Activated CD4-positive, alpha-beta T cell treated with anti-CD3 and anti-CD28 coated beads, Interleukin-2, amount 50 U/mL, for 16 hours (primary cell): ENCODE measurements at places on chromosomes 1 and 21.

- no peak for DNase-seq
Measured at GRCh38 chr1:8815582-8816151, 1.8 kb downstream of the RERE start.

- peak; percentile 14 for DNase-seq
Measured at GRCh38 chr1:32464716-32465577, at the start of gene ZBTB8B. Gene ZBTB8B, plus strand, starts transcription at chr1:32465072. Its CDS starts 5,553 bp downstream, at chr1:32470625.

- no peak for DNase-seq
Measured at GRCh38 chr1:111948209-111949171, 41.0 kb downstream of the KCND3 start.

DNA sequence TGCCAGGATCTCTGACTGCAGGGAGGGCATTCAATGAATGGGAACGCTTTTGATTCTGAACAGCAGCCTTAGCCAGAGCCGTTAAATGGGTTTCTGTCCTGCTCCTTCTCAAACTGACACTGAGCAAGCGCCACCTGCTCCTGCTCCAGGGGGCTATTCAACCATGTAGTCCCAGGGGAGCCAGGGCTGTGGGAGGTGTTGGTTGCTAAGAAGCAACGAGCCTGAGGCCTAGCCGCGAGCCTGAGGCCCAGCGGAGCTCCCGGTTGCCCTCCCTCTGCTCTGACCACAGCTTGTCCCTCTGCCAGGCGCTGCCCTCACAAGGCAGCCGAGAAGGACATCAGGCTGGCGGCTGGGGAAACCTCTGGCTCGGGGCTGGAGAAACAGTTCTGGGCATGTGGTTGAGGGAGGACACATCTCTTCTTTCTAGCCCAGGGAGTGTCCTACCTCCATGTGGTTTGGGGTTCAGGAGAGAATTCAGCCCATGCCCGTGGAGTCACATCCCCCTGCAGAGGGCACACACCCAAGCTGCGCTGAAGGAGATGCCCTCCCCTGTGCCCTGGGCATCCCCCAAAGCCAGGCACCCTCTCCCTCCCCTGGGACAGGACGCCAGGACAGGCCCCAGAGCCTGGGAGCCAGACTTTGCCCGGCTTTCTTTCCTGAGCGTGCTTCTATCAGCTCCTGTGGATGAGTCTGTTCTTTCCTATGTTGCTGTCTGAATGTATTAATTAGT is 18.0 kb downstream of the PCP4 start:
- DNase-seq, result no peak

GRCh38 chr1:1826356-1827088 is 48.3 kb upstream of the NADK start:
- DNase-seq, result peak; percentile 12

GRCh38 chr1:33944846-33945245 is 81.0 kb downstream of the HMGB4 start:
- DNase-seq, result no peak

DNA sequence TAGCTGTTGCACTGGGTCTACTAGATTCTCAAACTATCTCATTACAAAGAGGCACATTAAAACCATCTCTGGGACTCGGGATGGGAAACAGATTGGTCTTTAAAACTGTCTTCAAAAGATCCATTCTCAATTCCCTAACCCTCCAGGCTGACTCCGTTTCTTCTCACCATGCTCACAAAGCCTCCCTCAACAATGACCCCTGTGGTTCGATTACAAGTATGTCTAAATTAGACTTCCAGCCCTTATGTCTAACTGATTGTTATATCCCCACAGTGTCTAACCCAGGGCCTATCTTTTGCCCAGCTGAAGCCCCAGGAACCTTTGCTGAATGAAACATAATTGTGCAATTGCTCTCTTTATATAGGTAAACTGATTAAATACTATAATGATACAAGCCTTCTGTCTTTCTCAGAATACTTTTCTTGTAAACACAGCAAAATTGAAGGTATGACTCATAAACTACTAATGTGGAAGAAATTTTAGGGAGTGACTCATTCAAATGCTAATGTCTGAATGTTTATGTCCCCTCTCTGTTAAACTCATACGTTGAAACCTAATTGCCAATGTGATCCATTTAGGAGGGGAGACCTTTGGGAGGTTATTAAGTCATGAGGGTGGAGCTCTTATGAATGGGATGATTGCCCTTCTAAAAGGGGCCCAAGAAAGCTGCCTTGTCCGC is 65.6 kb upstream of the DAB1 start:
- no peak for DNase-seq

GRCh38 chr1:219086956-219087469 is 86.7 kb upstream of the LYPLAL1 start:
- DNase-seq, result no peak

DNA sequence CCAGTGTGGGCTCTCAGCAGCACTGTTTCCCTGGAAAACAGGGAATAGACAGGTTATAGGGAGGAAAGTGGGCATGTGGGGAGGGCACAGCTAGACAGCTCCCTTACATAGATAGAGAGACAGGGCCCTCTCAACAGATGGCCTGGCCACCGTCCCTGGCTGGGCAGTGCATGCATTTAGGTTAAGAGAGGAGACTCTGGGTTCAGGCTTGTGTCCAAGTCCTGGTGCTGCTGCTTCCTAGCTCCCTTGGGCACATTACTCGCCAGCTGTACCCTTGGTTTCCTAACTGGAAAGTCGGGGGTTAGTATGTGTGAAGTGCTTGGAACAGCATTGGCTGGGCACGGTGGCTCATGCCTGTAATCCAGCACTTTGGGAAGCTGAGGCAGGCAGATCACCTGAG is 9.1 kb downstream of the PLOD1 start:
- no peak for DNase-seq

DNA sequence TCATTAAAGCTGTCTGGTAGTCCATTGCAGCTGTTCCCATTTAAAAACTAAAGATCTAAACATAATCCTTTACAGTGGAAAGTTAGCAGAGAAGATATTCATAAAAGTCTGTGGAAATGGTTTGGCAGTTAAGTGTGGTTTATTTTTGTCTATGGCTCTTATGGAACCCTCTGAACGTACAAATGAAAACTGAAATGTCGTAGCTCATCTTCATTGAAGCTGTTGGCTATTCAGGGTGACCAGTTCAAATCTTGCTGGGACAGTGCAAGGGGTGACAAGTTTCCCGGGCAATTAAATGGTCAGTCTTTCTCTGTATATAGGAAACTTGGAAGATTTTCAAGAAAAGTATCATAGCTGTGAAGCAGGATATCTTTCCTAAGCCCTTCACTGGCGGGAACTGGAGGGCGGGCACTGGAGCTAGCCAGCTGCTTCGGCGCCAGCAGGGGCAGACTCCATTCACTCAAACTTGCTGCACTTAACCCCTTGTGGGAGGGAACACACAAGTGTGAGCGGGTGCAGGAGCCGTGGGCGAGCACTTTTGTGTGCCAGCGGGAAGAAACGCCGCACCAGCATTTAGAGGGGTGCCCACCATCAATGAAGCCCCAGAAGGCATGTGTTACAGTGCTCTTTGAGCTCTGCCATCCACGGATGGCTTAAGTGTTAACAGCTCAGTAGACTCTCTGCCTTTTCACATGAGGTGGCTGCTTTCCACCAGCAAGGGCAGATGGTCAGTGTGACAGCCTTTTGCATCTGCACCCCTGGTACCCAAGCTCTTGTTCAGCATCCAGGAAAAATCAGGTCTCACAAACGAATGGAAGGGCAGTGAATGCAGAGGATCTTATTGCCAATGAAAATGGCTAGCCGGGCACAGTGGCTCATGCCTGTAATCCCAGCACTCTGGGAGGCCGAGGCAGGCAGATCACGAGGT is 232.1 kb upstream of the KAZN start:
- no peak for DNase-seq

DNA sequence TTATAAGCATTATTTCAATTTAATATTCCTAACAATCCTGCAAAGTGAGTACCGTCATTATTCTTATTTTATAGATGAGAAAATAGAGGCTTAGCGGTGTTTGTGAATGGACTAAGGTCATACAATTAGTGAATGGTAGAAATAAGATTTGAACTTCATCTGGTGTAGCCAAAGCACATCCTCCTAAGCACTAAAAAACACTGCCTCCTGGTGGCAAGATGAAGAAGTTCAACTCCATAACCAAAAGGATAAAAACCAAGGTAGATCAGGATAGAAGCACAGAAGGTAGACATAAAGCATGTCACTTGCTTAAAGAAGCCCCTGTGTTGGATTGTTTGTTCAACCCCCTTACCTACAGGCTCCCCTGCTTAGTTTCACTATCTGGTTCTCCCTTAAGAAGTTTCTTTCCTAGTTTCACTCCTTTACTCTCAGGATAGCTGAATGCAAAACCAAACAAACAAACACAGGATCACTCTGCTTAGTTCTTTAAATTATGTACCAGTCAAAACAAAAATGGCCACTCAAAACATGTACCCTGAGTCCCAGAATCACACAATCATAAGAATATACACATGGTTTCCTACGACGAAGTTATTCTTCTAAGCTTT is 12.7 kb upstream of the AIM2 start:
- peak; percentile 47 for DNase-seq

GRCh38 chr1:8448911-8449661 is 131.2 kb downstream of the SLC45A1 start:
- no peak for DNase-seq

GRCh38 chr1:10939654-10940450 is 72.6 kb upstream of the TARDBP start:
- peak; percentile 84 for DNase-seq

DNA sequence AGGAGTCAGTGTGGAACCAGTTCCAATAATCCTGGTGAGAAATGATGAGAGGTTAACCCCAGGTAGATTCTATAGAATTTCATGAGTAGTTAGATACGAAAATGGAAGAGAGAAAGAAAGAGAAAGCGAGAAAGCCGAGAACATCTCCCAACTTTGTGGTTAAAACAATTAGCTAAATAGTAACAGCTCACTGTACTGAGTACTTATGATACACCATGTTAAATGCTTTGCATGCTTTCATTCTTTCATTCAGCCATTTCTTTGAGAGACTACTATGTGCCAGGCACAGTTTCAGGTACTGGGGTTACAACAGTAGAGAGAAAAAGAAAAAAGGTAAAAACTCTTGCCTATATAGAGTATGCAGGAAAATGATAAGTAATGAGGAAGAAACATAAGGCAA is 109.7 kb upstream of the SYT6 start:
- peak; percentile 16 for DNase-seq

- DNase-seq, result no peak
Measured at GRCh38 chr1:232011961-232012360, 385.4 kb downstream of the DISC1 start.

- DNase-seq, result no peak
Measured at GRCh38 chr1:14240265-14240664, 358.2 kb upstream of the KAZN start.

DNA sequence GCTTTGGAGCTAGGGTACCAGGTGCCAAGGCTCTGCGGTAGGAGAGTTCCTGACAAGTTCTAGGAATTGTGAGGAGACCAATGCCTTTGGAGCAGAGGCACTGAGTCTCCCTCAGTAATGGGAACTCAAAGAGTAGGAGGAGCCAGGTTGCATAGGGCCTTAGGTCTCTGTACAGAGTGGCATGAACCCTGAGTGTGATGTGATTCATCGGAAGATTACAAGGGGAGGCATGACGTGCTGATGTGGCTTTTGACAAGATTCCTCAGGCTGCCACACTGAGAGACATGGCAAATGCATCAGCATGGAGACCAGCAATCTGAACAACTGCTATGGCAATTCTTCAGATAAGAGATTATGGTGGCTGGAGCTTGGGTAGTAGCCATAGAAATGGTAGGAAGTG is 94.6 kb upstream of the SLC44A3 start:
- DNase-seq, result no peak

GRCh38 chr1:39065542-39065941 is 39.4 kb downstream of the NDUFS5 start:
- DNase-seq, result no peak

DNA sequence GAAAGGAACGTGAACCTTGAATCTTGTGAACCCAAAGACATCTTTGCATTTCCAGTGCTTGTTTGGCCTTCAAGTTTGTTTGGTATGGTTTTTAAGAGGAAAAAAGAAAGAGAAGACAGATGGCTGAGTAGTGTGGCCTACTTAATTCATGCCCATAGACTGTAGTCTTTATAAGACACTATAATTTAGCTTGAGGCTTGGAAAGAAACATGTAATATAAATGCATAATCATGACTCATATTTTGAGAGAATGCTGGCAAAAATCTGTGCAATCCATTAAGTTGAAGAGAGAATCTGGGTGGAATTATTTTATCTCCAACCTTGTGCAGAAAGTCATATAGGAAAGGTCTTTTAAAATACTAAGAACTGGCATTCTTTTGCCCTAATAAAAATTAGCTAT is 179.3 kb downstream of the SIPA1L2 start:
- DNase-seq, result no peak

DNA sequence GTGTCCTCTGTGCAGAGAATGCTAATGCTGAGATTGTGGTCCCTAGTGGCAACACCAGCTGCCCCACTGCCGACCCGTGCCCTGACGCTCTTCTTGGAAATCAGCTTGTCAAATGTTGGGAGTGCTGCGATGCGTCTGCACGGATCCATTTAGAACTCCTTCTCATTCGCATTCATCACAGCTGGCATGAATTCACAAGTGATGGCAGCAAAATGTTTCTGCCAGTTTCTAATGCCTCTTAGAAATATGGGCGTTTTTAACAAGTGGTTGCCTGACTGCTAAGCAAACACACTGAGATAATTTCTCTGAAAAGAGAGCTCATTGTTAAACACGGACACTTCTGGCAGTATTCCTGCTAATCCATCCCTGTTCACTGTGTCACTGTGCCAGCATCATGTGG is 131.9 kb upstream of the KCNJ6 start:
- no peak for DNase-seq

DNA sequence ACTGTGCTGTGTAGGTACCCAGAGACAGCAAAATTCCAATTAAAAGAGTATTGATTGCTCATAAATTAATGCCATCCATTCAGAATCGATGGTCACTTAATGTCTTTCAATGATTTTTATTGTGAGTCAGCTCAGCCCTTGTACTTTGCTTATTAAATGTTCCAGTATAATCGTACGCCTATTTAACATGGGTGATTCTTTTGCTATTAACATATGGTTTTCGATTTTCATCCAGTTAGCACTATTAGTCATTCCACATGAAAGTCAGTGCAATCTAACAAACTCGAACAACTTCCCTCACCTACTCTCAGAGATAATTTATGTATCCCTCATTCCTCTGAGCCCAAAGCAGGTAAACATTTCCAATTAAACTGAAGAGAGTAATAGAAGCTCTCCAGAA is 109.6 kb upstream of the APP start:
- DNase-seq, result no peak

DNA sequence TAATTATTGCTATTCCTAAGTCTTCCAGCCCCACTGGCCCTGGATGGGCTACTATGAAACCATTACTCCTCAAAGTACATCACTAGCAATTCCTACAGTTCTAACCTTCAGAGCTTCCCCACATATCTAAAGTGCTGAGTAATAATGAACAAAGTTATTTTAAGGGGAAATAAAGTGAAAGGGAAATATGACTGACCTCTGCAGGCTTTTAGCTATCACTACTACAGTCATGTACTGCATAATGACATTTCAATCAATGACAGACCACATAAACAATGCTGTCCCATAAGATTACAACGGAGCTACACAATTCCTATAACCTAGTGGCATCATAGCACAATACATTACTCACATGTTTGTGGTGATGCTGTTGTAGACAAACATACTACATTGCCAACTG is 32.5 kb upstream of the ASPM start:
- peak; percentile 3 for DNase-seq

- DNase-seq, result no peak
Measured at GRCh38 chr1:205226868-205227583, 720 bp upstream of the TMCC2 start.

GRCh38 chr1:79369091-79369490 is 362.6 kb upstream of the ADGRL4 start:
- no peak for DNase-seq
